Activated CD8-positive, alpha-beta T cell treated with anti-CD3 and anti-CD28 coated beads for 36 hours (primary cell): ENCODE measurements at places on chromosomes 3 and 15. TPM values are rescaled to one million over a fixed set of nuclear protein-coding genes. Genes with fewer than 3 reads are reported as not detected.

GRCh38 chr3:195196266-195196665, 74.7 kb downstream of the XXYLT1 start:
- H3K27ac ChIP-seq, result no peak overlapping the region
- no peak overlapping the region for H3K4me3 ChIP-seq
- H3K27me3 ChIP-seq, result no peaks in the 10 kb centered on the region
- H3K36me3 ChIP-seq, result peaks cover 7% of the 10 kb centered on the region

ATP13A5 gene
- total RNA-seq, result not detected

MYZAP gene
- not detected for total RNA-seq

GRCh38 chr15:65824941-65825544, 33.0 kb upstream of the DENND4A start:
- peaks cover 50% of the 10 kb centered on the region for H3K4me1 ChIP-seq
- no peak for DNase-seq
- H3K27me3 ChIP-seq, result no peaks in the 10 kb centered on the region
- peaks cover 9% of the 10 kb centered on the region for H3K36me3 ChIP-seq
- no peak overlapping the region for H3K4me3 ChIP-seq
- no peak overlapping the region for H3K27ac ChIP-seq
